Activated CD4-positive, alpha-beta T cell treated with anti-CD3 and anti-CD28 coated beads, Interleukin-2, amount 10 ng/mL, durations not matched to agents 24 days and 14 days (primary cell): ENCODE measurements at places on chromosomes 13 and 19. TPM values are rescaled to one million over a fixed set of nuclear protein-coding genes. Genes with fewer than 3 reads are reported as not detected.

NLRP4 gene
- total RNA-seq: not detected in 2 replicates

DNA sequence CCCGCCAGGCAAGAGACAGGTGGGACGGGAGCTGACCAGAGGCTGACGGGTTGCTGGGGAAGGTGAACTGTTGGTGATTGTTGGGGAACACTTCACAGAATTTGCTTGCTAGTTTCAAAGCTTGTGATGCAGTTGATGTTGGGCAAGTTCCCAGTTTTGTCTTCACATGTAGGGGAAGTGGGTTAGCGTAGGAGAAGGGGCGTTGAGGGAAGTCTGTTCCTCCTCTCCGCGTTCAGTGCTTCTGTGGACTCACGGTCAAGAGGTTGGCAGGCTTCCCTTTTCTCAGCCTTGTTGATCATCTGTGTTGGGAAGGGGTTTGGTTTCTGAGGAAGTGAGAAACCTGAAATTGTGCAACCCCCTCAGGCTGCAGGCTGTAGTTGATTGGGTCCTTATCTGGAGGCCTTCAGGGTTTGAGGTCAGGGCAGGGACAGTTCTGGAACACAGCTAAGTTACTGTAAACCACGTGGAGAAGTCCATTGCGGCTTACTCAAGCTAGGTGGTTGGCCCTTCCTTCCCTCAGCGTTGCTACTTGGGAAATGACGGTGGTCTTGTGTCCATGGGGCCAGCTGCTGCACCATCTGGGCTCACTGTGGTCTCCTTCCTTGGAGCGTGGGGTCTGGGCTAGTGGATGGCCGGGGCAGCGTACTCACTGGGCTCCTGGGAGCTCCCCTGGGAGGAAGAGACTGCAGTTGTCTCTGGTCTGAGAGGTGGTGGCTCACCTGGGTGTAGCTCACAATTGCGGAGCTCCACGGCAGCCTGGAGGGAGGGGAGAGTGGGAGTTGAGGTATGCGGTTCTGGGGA lies 7.5 kb downstream of the RPS9 start:
- H3K27ac ChIP-seq: peak overlapping the region; percentile 95
- peak; percentile 76 for DNase-seq
- H3K36me3 ChIP-seq: peaks cover 83% of the 10 kb centered on the region
- H3K27me3 ChIP-seq: no peaks in the 10 kb centered on the region

- DNase-seq: no peak
- no peak overlapping the region for H3K4me3 ChIP-seq
- peaks cover 21% of the 10 kb centered on the region for H3K4me1 ChIP-seq
- H3K27ac ChIP-seq: no peak overlapping the region
Measured at GRCh38 chr13:41546372-41547190, 89.2 kb downstream of the RGCC start.

DNA sequence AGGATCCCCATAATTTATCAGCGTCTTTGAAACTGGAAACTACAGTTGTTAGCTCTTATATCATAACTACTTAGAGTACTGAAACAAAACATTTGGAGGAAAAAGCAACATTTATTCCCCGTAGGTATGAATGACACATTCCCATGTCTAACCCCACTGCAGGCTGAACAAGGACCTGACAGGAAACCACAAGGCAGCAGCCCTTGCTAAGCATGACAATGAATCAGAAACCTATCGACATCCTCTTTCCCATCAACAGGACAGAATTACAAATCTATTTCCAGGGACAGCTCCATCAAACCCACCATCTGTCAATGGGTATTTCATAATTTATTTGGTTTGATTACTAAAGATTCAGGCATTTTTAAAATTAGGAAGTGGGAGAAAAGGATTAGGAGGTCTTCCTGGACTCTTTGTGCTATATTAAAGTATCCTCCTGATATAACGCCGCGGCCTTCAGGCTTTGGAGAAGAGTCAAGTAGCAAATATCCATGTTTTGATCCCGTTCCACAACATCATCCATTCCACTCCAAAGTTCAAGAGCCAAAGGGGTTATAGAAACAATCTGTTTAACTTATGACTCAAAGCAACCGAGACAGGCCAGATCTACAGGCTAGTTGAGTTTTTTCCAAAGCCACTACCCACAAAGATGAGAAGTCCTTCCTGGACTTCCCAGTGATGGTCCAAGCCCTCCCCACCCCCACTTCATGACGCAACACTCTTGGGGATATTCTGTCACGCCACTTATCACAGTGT lies 51.1 kb downstream of the FAM216B start:
- no peak for DNase-seq
- H3K4me3 ChIP-seq: no peak overlapping the region
- H3K4me1 ChIP-seq: peaks cover 11% of the 10 kb centered on the region
- no peaks in the 10 kb centered on the region for H3K36me3 ChIP-seq
- H3K27me3 ChIP-seq: peaks cover 11% of the 10 kb centered on the region

IGFL1 gene
- not detected in 2 replicates for total RNA-seq

APOC4 gene
- total RNA-seq: not detected in 2 replicates

- H3K36me3 ChIP-seq: no peaks in the 10 kb centered on the region
- H3K4me1 ChIP-seq: peaks cover 5% of the 10 kb centered on the region
- no peak overlapping the region for H3K27ac ChIP-seq
- peak; percentile 90 for DNase-seq
- H3K27me3 ChIP-seq: peaks cover 5% of the 10 kb centered on the region
- H3K4me3 ChIP-seq: no peak overlapping the region
Measured at GRCh38 chr19:35114353-35115176, 1.1 kb upstream of the FXYD3 start.
